Stimulated activated CD4-positive, alpha-beta T cell treated with anti-CD3 and anti-CD28 coated beads, Interleukin-1b, Interleukin-23, amount 100 ng/mL, for 4 hours (primary cell): ENCODE measurements at places on chromosomes 13 and 19.

- DNase-seq: no peak
Observed at GRCh38 chr13:73259061-73260017, 200.5 kb downstream of the KLF5 start.

- DNase-seq: no peak
Observed at GRCh38 chr13:84358601-84359000, 476.3 kb upstream of the SLITRK1 start.

DNA sequence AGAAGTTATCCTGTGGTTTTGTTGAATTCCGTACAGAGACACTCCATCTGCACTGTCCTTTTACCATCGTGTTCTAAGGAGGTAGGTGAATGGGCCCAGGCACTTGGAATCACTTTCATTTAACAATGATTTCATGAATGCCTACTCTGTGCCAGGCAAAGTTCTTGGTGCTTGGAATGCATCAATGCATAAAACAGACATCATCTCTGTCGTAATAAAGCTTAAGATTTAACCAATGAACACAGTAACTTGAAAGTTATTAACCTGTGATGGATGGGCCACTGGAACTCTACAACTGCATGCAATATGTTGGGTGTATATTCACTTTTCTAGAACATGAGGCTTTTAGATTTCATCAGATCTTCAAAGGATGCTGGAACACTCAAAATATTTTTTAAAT is 14.1 kb upstream of the STARD13 start:
- DNase-seq: no peak

DNA sequence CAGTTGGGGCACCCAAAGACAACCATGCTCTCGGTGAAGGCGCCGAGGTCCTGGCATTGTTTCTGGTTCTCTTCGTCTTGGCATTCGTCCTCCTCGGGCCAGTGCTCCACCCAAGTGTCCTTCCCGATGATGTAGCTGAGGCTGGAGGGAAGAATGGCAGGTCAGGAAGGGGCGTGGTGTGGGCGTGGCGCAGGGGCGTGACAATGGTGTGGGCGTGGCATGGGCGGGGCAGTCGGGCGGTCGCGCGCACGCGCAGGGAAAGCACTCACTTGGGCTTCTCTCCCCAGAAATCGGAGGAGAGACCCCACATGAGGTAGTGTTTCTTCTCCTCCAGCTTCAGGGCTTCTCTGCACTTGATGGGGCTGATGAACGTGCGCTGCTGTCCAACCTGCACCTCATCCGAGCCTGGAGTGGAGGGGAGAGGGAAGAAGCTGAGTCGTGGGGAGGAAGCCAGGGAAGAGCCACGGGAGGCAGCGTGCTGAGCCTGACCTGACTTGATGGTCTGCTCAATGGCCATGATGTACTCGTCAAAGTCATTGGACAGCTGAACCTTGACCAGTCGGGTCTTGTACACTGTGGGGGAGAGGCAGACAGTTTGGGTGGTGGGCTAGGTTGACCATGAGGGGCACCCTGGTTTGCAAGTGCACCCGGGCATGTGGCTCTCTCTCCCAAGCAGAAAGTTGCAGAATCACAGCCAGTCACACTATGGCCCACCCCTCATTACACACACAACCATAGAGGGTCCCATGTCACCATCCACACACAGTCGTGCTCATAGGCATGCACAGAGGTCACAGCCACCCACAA is 8.1 kb upstream of the TNFSF14 start:
- peak; percentile 52 for DNase-seq

- no peak for DNase-seq
Observed at GRCh38 chr19:33278023-33278402, 24.3 kb downstream of the CEBPA start.

DNA sequence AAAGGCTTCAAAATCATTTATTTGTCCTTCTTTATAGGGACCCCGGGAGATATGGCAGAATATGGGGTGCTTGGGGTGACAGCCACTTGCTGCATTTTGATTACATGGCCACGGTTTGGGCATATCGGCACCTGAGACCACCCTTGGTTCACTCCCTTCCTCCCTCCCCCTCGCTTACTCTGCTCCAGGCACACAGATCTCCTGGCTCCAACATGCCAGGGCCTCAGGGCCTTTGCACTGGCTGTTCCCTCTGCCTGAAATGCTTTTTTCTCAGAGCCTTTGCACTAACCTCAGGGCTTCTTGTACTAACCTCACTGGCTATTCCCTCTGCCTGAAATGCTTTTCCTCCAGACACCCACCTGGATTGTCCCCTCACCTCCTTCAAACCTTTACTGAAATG is 23.8 kb downstream of the VAV1 start:
- no peak for DNase-seq

DNA sequence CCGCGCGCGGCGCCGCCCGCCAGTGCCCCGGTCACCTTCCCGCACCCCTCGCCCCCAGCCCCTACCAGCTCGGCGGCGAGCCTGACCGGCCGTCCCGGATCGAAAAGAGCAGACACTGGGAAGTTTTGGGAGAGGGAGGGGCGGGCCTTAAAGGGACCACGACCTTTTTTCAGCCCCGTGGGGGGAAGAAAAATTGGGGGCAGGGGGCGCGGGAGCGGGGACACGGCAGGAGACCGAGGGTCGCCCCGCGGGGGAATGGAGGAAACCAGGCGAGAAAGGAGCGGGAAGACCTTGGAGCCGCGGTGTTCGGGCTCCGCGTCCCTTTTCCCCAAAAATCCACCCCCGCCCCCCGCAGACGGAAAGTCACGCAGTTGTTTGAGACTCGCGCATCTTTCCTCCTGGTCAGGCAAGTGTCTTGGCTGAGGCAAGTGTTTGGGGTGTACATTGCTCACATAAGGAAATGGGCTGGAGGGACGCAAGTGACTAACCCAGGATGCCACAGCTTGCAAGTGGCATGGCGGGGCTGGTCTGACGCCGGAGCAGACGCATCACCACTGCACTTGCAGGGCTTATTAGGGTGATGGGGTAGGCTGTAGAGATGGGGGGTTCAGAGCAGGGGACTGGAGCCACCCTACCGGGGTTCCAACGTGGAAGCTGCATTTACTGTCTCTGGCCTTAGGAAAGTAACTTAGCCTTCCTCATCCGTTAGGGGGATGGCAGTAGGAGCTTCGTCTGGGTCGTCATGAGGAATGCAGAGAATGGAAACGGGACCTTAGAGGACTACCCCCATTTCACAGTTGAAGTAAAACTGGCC is 2.7 kb upstream of the HNRNPL start:
- peak; percentile 36 for DNase-seq

- DNase-seq: peak; percentile 72
Observed at GRCh38 chr19:13093407-13094105, 9.1 kb downstream of the LYL1 start.

GRCh38 chr13:45941261-45941660 is 89.7 kb upstream of the SIAH3 start:
- no peak for DNase-seq

- DNase-seq: no peak
Observed at GRCh38 chr19:55474269-55475265, 1.9 kb upstream of the ZNF628 start.

GRCh38 chr19:13511947-13512346 is 5.7 kb upstream of the CACNA1A start:
- no peak for DNase-seq

GRCh38 chr13:111460548-111461444 is 140.4 kb downstream of the TEX29 start:
- DNase-seq: no peak

DNA sequence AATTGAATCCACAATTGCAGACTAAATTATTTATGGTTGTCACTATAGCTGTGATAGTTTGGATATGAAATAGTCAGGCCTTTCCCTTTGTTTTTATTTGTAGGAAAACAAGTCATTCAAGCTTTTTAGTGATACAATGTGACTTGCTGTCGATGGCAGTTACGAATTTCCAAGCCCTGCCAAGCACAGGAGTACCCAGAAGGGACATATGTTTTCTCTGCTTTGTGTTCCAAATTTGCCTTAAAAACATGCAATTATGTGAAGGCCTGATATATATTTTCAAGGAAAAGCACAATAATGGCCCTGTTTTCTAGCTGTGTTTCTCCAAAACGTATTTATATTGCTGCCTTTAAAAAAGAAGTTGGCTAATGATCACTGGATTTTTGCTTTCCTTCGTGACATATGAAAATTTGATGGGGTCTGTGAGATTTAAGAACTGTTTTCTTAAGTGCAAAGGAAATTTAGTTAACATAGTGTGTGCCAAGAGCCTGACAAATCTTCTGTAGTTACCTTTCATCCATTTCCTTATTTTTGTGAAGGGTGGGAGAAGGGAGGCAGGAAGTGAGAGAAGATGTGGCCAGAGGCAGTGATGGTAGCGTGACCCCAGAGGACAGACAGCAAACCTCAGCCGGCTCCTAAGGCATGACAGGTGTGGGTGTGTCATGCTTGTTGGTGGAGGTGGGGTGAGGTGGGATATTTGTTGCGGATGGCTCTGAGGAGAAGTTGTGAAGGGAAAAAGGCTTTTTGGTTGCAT is 79.6 kb downstream of the TEX26 start:
- DNase-seq: no peak

DNA sequence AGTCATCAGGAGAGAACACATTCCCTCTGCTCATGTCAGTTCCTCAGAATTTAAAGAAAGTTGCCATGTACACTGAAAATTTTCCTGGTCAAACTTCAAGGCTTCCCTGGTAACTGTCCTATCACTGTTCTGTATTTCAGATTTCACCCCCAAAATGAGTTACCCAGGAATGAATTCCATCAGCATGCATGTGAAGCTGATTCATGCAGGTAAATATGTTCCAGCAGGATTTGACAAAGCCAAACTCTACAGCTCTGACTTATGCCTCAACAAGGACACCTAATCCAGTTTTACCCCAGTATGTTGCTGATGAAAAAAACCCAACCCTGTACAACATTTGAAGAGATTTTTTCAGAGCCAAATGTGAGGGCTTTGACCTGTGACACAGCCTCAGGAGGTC is 21.5 kb downstream of the LIG4 start:
- DNase-seq: no peak

DNA sequence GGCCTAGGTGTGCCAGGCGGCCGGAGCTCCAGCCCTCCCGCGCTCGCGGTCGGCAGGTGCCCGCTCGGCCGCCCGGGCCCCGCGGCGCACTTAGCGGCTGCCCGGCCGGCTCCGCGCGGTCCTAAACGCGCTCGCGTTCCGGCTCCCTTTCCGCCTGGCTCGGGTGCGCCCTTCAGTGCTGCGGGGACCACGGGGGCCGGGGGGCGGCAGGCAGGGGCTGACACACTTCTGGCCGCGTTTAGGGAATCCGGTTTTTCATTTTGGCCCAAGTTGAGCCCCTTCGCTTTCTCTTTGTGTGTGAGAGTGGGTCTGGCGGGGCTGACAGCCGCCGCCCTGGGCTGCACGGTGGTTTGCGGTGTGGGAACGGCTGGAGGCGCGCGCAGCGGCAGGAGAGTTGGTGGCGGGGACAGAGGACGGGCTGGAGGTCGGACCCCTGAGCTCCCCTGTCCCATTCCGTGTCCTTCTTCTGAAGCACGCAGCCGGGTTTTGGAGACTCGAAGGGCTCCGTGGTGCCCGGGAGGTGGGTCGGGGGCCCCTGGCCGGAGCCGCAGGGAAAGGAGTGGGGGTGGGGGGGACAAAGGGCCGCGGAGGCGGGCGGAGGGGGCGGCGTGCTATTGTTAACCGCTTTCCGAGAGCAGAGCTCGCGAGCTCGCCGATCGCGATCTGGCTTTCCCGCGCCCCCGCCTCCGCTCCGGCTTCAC is 3.1 kb downstream of the FGF9 start:
- no peak for DNase-seq

DNA sequence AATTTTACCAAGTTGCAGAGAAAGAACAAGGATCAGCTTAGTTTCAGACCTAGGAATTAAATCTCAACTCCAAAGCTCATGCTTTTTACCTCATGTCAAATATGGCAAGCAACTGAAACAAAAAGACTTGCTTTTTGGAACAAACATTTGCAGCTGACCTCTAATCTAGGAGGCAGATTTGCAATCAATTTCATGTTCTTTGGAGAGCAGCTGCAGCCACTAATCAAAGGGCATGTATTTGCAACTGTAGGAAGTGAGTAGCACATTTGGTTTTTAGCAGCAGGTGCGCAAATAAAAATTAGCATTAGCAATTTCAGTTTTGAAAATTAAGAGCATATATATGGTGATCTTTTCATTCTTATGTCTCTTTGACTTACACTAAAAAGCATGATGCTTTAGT is 459.3 kb upstream of the SLC10A2 start:
- no peak for DNase-seq

DNA sequence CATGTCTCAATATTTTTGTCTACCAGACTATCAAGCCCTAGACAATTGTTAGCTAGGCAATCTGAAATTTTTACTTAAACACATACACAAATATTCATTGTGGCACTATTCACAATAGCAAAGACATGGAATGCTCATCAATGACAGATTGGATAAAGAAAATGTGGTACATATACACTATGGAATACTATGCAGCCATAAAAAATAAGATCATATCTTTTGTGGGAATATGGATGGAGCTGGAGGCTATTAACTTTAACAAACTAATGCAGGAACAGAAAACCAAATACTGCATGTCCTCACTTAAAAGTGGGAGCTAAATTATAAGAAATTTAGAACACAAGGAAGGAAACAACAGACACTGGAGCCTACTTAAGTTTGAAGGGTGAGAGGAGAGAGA is 288.6 kb upstream of the MIR17HG start:
- no peak for DNase-seq

DNA sequence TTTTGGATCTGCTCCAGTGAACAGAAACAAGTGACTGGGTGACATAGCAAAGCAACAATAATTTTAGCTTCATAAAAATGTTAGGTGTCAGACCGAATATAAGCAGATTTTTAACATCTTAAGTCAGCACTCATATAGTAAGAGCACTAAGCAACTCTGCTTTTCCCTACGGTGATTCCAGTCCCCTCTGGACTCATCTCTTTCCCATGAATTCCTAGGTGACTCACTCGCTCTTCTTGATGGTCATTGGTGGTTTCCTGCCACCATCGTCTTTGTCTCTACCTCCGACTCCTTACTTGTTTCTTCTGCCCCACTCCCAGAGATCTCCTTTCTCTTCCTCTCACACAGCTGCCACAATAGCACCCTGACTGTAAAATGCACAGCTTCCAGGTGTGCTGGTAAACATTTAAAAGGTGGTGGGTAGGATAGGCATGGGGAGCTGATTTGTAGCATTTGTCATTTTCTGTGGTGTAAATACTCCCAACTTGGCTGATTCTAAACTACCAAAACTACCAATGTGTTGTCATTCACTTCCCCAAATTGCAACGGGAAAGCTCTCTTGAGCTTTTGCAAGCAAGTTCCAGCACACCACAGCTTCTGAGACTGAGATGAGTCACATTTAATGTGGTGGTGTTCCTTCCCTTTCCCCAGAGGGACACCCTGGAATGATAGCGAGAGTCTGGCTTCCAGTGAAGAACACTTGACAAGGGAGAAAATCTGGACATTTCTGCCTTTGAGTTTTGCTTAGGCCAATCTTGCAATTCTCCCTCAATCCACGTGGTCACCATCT is 42.8 kb upstream of the CLDN10 start:
- no peak for DNase-seq

GRCh38 chr13:72686766-72687165 is 40.7 kb downstream of the MZT1 start:
- no peak for DNase-seq

GRCh38 chr13:37212826-37213225 is 107.4 kb upstream of the CSNK1A1L start:
- no peak for DNase-seq

- no peak for DNase-seq
Observed at GRCh38 chr19:55353356-55353802, 1.1 kb downstream of the COX6B2 start.
